Thyroid gland (tissue), 4 donors: ENCODE measurements at places on chromosomes 11 and 22.

DNA sequence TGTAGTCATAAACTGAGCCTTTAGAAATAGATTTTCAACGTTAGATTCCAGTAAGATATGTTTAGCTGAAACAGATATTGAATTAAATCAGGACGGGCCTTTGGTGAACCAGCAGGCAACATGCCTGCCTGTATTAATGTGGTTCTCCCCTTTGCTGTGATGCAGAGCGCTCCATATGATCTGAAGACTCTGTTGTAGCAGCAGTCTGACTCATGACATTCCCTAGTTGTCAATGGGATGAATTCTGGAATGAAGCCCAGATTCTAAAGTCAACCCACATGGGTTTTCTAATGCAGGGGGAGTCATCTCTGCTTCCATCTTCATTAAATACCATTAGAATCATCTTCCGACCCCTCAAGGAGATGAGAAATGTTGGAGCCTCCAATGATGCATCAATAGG lies 864.5 kb downstream of the NTM start:
- DNase-seq, result no peak

GRCh38 chr11:32953700-32954099 lies 61.1 kb downstream of the QSER1 start:
- no peak for DNase-seq

- DNase-seq, result no peak
Observed at GRCh38 chr22:17732251-17732854, 41.9 kb downstream of the BID start.

DNA sequence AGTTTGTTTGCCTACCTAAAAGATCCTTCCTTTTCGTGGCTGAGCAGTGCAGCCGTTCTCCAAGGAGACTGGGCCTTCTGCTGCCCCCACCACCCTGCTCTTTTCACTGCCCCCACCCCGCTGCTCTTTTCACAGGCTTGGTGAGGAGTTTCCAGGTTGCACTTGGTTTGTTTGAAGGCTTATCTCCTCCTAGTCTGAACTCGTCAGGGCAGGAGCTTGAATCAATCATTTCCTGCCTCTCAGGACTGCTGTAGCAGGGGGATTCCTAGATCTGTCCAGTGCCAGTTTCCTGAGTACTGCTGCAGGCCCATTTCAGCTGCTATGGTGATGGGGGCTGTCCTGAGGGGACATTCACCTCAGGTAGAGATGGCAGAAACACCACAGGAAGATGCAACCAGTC lies 10.0 kb downstream of the MED15 start:
- no peak for DNase-seq

DNA sequence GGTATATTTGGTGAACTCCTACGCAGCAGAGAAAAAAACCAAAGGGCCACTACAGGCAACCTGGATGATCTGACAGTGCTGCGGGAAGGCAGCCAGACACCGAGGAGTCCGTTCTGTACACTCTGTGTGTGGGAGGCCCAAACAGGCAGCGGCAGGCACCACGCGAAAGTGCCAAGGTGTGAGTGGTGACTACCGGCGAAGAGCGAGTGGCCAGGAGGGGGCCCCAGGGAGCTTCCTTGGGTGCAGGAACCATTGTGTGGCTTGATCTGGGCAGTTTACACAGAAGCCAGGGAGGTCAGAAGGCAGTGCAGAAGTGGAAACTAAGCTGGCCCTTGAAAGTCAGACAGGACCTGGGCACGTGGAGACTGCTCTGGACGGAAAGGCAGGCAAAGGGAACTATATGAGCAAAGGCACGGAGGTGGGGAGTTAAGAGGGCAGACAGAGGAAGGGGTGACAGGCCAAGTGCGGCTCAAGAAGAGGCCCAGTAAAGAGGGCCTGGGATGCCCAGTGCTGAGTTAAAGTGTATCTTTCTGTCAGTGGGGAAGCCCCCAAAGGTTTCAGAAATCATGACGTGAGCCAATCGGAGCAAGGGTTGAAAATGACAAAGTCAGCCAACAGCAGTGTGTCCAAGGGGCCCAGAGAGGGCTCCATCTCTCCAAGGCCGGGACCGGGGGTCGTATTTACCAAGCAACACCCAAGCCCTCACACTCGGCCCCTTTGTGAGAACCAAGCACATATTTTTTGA lies 10.6 kb downstream of the TMEM184B start:
- peak; percentile 80 for DNase-seq
